Breast epithelium (tissue), 4 donors: ENCODE measurements at places on chromosomes 3 and 15. TPM values are rescaled to one million over a fixed set of nuclear protein-coding genes. Genes with fewer than 3 reads are reported as not detected.

ARNT2 gene
- total RNA-seq, result 8.5 TPM

NMNAT3 gene
- 6.6 TPM for total RNA-seq

ARHGAP31 gene
- total RNA-seq, result 19.3 TPM

LXN gene
- total RNA-seq, result 12.0 TPM

ACOX2 gene
- total RNA-seq, result 17.6 TPM

ULK4 gene
- total RNA-seq, result 31.8 TPM

HCLS1 gene
- total RNA-seq, result 37.8 TPM

RTP3 gene
- not detected for total RNA-seq

MCTP2 gene
- 46.2 TPM for total RNA-seq

ZPLD1 gene
- total RNA-seq, result 0.33 TPM

CCPG1 gene
- 74.9 TPM for total RNA-seq

UBAP1L gene
- 7.2 TPM for total RNA-seq

TRAT1 gene
- 2.0 TPM for total RNA-seq

LRRC34 gene
- 1.0 TPM for total RNA-seq

RBP2 gene
- 1.3 TPM for total RNA-seq

TM4SF4 gene
- not detected for total RNA-seq

ECE2 gene
- not detected for total RNA-seq

FILIP1L gene
- total RNA-seq, result 23.7 TPM

ANP32A gene
- total RNA-seq, result 62.8 TPM

PRR20G gene
- total RNA-seq, result not detected

DOCK3 gene
- 0.64 TPM for total RNA-seq

SLC9C1 gene
- 0.48 TPM for total RNA-seq

TTLL13 gene
- not detected for total RNA-seq

CYP1A1 gene
- 0.80 TPM for total RNA-seq

TNFSF10 gene
- total RNA-seq, result 294 TPM

C2CD4A gene
- total RNA-seq, result not detected

TRPM1 gene
- not detected for total RNA-seq

TICRR gene
- total RNA-seq, result not detected

APH1B gene
- total RNA-seq, result 21.3 TPM

RLBP1 gene
- not detected for total RNA-seq

CCDC54 gene
- total RNA-seq, result 0.33 TPM

RHCG gene
- 0.16 TPM for total RNA-seq

SAXO2 gene
- 1.1 TPM for total RNA-seq

SEMA6D gene
- total RNA-seq, result 3.0 TPM

MCF2L2 gene
- total RNA-seq, result 1.5 TPM

KIF7 gene
- 14.4 TPM for total RNA-seq

FOXL2 gene
- total RNA-seq, result not detected

SLC6A11 gene
- not detected for total RNA-seq

ZNF860 gene
- 3.3 TPM for total RNA-seq

SYNPR gene
- total RNA-seq, result not detected

GOLGA8G gene
- not detected for total RNA-seq

GPR27 gene
- 0.32 TPM for total RNA-seq

CLN6 gene
- total RNA-seq, result 18.4 TPM

CHRM5 gene
- not detected for total RNA-seq

PDCD10 gene
- 64.6 TPM for total RNA-seq

ZNF710 gene
- 10.4 TPM for total RNA-seq

IGDCC3 gene
- total RNA-seq, result 1.8 TPM

SOX14 gene
- total RNA-seq, result not detected

FBLN2 gene
- total RNA-seq, result 81.3 TPM

ALAS1 gene
- total RNA-seq, result 33.3 TPM

HTR3D gene
- not detected for total RNA-seq

GHRL gene
- 0.66 TPM for total RNA-seq

GNAT1 gene
- total RNA-seq, result not detected

CHDH gene
- total RNA-seq, result 27.9 TPM

CCDC39 gene
- 0.32 TPM for total RNA-seq

CACNA1D gene
- total RNA-seq, result 50.3 TPM

CIDEC gene
- total RNA-seq, result 1,697 TPM

CP gene
- 225 TPM for total RNA-seq
